ENCODE measurements at places on chromosomes 5 and 9. TPM values are rescaled to one million over a fixed set of nuclear protein-coding genes. Genes with fewer than 3 reads are reported as not detected.

GRCh38 chr9:109963079-109963478, 183.1 kb downstream of the PALM2AKAP2 start:
- no peak for DNase-seq

DNA sequence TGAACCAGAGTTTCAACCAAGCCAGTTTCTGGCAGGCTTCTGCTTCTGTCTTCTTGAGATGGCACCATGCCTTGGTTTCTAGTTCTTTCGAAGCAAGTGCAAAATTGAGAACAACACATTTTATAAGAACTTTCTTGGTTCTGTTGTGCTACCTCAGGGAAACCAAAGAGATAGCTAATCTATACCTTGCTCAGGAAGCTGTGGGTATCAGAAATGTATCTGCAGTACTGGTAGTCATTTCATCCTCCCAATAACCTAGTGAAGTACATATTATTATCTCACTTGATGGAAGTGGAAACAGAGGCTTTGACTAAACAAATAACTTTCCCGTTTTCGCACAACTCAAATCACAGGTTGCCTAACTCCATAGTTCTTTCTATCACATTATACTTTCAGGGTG, 246.6 kb downstream of the ENC1 start:
- no peak for DNase-seq

- no peak for DNase-seq
Measured at GRCh38 chr5:170418736-170419135, 29.6 kb upstream of the KCNMB1 start.

Gene EGFLAM
- 13.5 TPM for total RNA-seq

GRCh38 chr9:78756813-78757510, 460.0 kb downstream of the PSAT1 start:
- no peak for DNase-seq

DNA sequence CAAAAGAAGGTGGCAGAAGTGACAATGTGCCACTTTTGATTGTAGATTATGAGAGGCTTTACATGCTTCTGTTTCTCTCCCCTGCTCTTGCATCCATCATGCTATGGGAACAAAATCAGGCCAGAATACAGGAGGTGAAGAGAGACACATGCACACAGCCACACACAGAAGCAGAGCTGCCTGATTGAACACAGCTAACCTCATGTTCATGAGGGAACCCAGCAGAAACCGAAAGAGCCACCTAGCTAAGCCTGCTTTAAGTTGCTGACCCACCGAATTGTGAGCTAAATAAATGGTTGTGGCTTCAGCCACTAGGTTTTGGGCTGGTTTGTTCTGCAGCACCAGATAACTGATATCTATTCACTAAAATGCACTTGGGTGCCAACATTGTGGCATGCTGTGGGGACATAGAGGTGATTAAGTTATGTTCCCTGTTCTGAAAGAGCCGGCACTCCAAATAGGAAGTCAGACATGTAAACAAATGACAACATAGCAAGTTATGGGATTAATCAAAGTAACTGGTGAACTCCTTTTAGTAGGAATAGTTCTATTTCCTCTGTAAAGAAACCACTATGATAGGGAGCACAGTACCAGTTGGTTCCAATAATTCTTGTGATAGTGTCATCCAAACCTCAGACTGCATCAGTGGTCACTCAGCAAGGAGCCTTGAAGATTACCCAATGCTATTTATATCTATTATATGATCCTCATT, 93.6 kb upstream of the TNC start:
- no peak for DNase-seq

Gene PRDM9
- total RNA-seq, result not detected

- no peak for DNase-seq
Measured at GRCh38 chr5:138605254-138605972, 30.2 kb upstream of the HSPA9 start.

Gene FCN2
- not detected for total RNA-seq

GRCh38 chr5:139600336-139600949, 39.3 kb downstream of the UBE2D2 start:
- no peak for DNase-seq

Gene CATSPER3
- 0.29 TPM for total RNA-seq

Gene SLC34A1
- not detected for total RNA-seq
